ENCODE measurements at places on chromosomes 11 and 22.

DNA sequence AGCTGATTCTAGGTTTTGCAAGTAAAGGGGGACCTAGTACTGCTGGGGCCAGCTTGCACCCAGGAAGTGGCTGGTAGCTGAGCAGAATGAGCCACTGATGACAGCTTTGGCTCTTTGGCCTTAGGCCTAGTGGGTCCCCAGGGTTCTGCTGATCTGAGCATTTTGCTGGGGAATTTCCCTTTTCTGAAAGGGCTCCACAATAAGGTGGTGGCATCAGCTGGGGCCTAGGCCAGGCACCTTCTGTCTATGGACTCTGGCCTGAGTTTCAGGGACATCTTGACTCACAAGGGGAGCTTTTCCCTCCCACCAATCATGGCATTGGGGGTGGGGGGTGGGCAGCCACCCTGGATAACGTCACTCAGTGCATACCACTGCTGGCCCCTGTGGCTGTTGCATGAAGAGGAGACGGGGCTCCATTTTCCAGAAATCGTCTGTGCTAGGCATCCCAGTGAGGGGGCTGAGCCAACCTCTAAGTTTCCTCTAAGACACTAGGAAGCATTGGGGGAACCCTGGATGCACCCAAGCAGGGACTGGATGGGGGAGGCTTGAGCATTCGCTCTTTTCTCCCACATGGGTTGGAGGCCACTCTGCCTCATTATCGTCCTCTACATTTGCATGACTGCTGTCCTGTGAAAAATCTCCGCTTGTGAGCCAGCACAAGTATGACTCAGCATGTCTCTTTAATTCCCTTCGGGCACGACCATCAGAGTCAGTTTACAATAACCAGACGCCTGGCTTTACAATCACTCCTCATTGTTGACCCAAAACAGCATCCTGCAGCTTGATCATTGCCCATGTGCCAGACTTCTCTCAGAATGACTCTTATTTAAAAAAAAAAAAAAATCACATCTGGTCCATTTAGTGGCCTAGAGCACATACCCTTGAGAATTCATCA, 145.0 kb upstream of the THY1 start:
- DNase-seq: no peak

GRCh38 chr22:34111210-34111824, 191.0 kb upstream of the LARGE1 start:
- peak; percentile 17 for DNase-seq

- no peak for DNase-seq
Measured at GRCh38 chr11:7555052-7555699, 41.4 kb downstream of the PPFIBP2 start.

DNA sequence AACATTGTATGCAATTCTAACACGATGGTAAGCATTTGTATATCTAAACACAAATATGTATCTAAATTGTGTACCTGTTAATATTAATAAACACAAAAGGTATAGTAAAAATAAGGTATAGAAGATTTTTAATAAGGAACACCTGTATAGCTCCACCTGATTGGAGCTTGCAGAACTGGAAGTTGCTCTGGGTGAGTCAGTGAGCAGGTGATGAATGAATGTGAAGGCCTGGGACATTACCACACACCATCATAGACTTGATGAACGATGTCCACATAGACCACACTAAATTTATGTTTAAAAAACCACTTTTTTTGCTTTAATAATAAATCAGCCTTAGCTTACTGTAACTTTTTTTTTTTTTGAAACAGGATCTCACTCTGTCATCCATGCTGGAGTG, 97.6 kb upstream of the CLMP start:
- no peak for DNase-seq

GRCh38 chr22:26687439-26687838, 30.1 kb downstream of the MIAT start:
- DNase-seq: no peak

Data from iPS DF 19.7 (cell line).